ENCODE measurements at places on chromosomes 2 and 18.

- no peak for DNase-seq
Measured at GRCh38 chr2:102892698-102893310, 131.0 kb downstream of the TMEM182 start.

- no peak for DNase-seq
Measured at GRCh38 chr2:218033590-218034496, 31.0 kb upstream of the TNS1 start.

DNA sequence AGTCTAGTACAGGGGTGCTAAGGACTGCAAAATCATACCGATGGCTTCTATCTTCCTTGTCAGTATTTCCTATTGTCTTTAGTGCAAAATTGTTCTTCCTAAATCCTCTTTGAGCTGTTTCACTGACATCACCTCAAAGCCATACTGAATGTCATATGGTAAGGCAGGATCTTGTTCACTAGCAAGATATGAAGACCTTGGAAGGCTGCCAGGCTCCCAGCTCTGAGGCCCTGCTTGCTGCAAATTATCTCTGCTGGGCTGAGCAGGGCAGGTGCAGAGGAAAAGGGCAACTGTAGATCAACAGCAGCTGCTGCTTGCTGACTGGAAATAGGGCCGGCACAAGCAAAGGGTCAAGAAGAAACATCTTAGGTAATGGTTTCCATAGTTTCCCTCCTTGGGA, 58.2 kb downstream of the PMAIP1 start:
- DNase-seq: no peak

- no peak for DNase-seq
Measured at GRCh38 chr2:134581877-134582546, 136.8 kb downstream of the TMEM163 start.

DNA sequence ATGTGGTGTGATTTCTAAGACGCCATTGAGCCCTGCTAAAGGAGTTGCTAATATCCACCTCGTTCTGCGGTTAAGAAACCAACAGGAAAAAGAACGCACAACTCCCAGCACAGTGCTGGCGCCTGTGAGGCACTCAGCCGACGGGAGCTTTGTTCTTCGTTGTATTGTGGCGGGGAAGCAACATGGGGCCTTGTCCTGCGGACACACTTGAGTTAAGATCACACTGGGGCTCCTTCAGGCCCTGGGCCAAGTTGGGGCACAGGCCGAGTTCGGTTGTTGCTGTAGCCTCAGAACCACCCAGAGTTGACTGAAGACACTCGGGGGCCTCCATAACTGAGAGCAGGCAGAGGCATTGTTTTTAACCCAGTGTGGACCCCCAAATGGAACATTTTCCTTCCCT, 30.6 kb upstream of the CD8A start:
- no peak for DNase-seq
